H7 (cell line): ENCODE measurements at places on chromosomes 16 and 17. TPM values are rescaled to one million over a fixed set of nuclear protein-coding genes. Genes with fewer than 3 reads are reported as not detected.

The SDK2 gene
- 12.1 and 14.7 TPM in 2 replicates for total RNA-seq

The C17orf100 gene
- 0.37 and 0.55 TPM in 2 replicates for total RNA-seq

The GPR139 gene
- 0.15 TPM in 1 of 2 replicates, not detected in the other for total RNA-seq

- peak; percentile 97 for DNase-seq
Measured at GRCh38 chr17:1055751-1056645, 59.1 kb downstream of the TIMM22 start.

DNA sequence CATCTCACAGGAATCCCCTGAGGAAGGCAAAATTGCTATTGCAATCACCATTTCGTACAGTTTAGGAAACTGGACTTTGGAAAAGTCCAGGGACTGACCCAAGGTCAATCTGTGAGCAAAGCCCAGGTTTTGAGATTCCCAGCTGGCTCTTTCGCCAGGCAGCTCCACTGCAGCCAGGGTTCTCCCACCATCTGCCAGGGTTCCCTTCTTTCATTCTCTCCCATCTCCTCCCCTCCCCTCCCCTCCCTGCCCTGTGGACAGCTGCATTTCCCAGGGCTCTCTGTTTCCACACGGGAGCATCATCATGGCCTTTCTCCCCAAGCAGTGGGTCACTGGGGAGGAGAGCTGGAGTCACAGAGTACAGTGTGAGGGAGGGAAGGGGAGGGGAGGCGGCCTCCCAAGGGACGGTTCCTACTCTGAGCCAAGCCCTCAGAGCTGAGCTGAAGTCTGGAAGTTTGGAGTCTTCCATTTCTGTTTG, 11.9 kb upstream of the GSDMA start:
- DNase-seq: no peak

- no peak for DNase-seq
Measured at GRCh38 chr17:7631398-7632380, 1.8 kb downstream of the SHBG start.

- no peak for DNase-seq
Measured at GRCh38 chr17:41015454-41015853, 6.5 kb upstream of the KRTAP3-1 start.

DNA sequence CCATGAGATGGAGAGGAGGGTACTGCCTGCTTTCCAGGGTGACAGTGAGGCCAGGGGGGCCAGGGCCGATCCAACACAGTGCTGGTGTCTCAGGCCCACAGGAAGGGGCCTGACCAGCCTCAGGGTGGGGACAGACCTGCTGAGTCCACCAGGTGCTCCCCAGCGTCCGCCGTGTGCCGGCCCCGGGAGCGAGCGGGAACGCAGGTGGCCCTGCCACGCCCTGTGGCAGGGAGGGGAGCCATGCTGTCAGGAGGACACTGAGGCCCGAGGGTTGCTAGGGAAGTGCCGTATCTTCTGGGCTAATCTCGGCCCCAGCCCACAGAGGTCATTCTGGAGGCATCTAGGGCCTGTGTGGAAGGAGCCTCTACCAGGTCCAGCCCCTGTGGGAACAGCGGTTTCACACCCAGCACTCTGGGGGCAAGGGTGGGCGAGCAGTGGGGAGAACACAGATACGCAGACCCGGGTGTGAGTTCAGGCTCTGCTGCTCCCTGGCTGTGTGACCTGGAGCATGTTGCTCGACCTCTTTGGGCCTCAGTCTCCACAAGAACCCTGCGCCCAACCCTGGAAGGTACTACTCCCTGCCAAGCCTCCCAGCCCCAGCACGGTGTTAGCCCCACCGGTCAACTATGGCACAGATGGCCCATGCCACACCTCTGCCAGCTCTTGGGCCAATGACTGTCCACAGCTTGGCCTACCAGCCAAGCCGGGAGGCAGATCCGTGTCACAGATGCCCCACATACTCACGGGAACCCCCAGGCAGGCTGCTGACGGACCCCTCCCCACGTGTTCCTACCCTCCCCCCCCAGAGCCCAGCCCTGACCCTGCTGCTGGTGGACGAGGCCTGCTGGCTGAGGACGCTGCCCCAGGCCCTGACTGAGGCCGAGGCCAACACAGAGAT, 43.9 kb upstream of the ZC3H18 start:
- DNase-seq: no peak

- DNase-seq: no peak
Measured at GRCh38 chr17:48126532-48126850, 18.9 kb downstream of the SNX11 start.
